ENCODE measurements at places on chromosomes 6 and 20.

GRCh38 chr6:106413016-106413415 lies 52.5 kb downstream of the CRYBG1 start:
- no peak for DNase-seq

GRCh38 chr6:34159844-34160243 lies 14.0 kb upstream of the GRM4 start:
- DNase-seq = no peak

DNA sequence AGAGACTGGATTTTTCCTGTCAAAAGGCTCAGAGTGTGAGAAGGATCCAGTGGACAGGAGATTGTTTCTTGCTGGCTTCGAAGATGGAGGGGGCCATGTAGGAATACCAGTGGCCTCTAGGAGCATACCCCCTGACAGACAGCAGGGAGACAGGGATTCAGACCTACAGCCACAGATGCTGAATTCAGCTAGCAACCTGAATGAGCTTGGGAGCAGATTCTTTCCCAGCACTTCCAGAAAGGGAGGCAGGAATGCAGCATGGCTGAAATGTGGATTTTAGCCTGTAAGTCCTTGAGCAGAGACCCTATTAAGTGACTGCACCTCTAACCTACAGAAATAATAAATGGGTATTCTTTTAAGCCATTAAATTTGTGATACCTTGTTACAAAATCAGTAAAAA lies 44.6 kb downstream of the STXBP5 start:
- DNase-seq = no peak

DNA sequence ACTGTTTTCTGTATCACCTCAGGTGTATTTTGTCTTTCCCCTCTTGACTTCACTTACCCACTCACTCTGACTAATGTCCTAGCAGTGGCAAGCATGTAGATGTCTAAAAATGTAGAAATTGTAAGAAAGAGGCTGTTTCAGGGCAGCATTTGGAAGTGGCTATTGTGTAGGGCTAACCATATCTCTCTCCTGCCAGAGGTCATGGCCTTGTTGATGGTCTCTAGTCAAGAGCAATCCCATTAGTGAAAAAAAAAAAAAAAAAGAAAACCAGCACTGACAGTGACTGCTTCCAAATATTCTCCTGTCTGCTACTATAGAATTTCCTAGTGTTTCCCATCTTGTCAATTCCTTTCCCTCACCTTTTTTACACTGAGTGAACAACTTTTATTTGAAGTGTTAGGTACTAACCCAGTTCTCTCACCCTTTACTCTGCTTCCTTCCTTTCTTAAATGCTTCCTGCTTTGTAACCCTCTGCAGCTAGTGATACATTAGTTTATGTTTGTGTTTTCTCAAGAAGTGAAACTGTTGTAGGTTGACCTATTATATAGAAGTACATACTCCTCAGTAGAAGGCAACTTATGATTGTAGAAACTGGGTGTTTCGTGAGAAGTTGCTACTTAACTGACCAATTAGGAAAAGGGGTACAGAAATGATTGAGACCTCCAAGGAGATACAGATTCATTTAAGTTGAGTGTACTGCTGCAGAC lies 174.1 kb upstream of the PTPRK start:
- DNase-seq = no peak

DNA sequence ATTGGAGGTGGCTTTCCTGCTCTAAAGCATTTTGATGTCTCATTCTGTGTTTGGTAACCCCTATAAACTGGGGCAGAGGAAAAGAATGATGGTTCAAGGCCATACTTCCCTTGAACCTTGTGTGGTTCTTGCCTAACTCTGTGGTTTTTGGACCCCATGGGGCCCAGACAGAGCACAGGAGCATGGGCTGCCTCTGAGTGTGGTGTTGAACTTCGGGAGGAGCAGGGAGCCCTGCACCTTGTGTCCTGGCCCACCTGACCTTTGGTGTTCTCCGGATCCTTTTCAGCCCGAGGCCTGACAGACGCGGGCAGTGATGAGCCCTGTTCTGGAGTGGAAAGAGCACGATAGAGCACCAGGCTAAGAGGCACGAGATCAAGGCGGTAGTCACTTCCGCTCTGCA lies 18.8 kb downstream of the TMEM74B start:
- no peak for DNase-seq

DNA sequence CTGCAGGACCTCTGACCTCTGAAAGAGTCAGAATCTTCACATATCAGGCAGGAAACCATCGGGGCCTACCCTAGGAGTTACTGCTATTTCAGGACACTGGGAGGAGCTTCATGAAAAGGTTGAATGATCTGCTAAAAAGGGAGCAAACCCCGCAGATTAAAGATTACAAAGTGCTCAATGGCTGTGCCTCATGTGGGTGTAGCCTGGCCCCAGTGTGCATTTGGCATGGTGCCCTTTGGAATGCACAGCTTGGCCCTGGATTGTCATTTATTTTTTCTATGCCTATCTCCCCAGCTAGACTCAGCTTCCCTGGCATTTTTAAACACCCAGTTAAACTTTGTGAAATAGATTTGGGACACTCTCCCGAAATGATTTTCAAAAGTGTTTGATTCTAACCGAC lies 368.5 kb upstream of the SPTLC3 start:
- no peak for DNase-seq

- DNase-seq = no peak
Observed at GRCh38 chr20:8012724-8013123, 6.8 kb downstream of the TMX4 start.

DNA sequence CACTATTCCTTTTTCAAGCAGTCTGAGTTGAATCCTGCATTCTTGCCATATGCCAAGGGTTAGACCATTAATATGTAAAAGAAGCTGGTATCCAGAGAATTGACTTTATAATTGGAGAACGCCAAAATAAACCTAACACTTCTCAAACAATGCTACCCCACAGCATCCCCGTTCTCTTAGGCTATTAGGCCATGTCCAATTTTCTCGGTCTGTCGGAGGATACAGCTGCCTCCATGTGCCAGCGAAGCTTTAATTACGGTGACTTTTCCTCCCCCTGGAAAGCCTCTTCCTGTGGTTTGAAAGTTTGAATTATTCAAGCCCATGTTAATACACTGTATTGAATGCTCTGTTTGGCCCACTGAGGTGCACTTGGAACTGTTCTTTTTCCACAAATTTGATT lies 60.5 kb downstream of the HS3ST5 start:
- DNase-seq = no peak

GRCh38 chr6:116064666-116065065 lies 4.0 kb upstream of the FRK start:
- DNase-seq = no peak

DNA sequence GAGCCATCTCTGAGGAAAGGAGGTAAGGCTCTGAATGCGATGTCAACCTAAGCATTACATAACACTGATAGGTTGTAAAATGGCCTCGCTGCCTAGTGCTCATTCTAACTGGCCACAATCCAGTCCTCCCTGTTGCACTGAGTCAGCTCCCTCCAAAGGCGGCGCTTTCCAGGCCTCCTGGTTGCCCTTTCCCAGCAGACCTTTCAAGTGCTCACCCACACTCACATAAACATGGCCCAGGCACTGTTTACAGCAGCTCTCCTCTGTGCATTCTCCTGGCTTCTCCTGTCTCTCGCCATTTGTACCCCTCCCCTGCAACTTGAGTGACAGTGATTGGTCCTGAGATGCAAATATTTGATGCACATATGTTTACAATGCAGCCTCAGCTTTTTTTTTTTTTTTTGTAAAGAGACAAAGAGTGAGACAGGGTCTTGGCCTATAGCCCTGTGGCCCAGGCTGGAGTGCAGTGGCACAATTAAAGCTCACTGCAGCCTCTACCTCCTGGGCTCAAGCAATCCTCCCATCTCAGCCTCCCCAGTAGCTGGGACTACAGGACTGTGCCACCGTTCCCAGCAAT lies 36.8 kb upstream of the PRND start:
- no peak for DNase-seq

DNA sequence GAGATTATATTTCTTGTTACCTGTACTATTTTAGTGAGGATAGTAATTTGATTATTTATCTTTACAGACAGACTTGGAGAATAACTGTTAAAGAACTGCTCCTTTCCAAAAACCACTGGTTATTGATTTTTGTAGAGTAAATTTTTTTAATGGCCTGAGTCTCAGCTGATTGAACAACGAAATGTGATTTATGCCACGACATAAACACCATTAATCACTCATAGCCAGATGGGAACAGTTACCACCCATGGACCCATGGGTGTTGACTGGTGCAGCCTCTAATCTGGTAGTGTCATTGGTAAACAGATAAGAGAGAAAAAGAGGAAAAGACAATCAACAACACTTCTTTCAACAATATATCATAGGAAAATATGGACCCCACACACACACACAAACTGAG lies 101.4 kb upstream of the BEND6 start:
- no peak for DNase-seq

- no peak for DNase-seq
Observed at GRCh38 chr6:168541307-168541706, 100.3 kb downstream of the SMOC2 start.

DNA sequence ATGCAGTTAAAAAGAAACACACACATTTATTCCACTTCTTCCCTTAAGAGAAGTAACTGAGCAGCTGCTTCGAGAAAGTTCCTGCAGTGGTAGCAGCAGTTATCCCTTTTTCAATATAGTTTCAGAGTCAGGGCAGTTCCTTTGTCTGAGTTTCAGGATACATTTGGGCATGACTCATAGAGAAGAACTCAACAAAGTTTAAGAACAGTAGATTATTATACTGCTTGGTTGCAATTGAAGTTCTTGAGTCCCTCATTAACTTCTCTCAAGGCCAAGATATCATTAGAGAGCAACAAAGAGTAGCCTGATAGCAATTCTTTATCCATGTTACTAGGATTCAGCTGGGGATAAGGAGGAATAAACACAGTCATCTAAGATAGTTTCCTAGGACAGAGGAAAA lies 54.4 kb downstream of the TPD52L1 start:
- DNase-seq = no peak

GRCh38 chr6:14894105-14894504 lies 351.8 kb upstream of the JARID2 start:
- DNase-seq = no peak

- DNase-seq = no peak
Observed at GRCh38 chr6:16273256-16273655, 34.9 kb downstream of the GMPR start.

- no peak for DNase-seq
Observed at GRCh38 chr20:50203951-50204937, 13.6 kb downstream of the CEBPB start.

- no peak for DNase-seq
Observed at GRCh38 chr6:32685603-32686002, 19.1 kb upstream of the HLA-DQB1 start.

- no peak for DNase-seq
Observed at GRCh38 chr6:158808941-158809678, 10.1 kb downstream of the EZR start.

DNA sequence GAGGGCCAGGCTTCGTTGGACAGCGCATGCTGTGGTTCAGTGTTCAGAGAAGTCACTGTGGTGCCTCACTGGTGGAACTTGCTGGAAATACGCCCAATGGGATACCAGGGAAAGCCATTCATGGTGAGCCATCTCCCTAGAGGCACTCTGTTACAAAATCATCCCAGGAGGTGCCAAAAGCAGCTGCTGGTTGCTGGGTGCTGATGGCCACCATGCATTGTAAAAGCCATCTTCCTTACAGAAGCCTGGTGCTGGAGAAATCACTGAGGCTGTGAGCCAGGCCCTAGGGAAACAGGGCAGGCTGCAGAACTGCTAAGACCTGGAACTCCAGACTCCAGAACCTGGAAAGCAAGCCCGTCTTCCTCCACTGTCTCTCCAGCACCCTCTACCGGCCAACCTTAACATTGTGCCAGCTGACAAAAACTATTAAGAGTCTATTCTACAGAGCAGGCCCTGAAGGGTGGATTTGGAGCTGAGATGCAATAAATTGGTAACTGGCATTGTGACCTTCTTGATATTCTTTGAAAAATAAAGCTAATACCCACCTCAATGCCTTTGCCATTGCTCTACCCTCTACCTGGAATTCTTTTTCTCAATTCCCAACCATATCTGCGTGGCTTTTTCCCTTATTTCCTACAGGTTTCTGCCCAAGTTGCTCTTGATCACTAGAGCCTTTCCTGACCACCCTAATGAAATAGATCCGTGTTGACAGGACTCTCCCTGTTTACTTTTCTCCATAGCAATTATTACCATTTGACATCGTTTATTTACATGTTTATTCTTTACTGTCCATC lies 18.5 kb downstream of the SNRPB start:
- DNase-seq = no peak

GRCh38 chr20:43787937-43788336 lies 61.1 kb upstream of the GTSF1L start:
- DNase-seq = no peak

- DNase-seq = no peak
Observed at GRCh38 chr6:166683477-166683876, 56.4 kb upstream of the RPS6KA2 start.

DNA sequence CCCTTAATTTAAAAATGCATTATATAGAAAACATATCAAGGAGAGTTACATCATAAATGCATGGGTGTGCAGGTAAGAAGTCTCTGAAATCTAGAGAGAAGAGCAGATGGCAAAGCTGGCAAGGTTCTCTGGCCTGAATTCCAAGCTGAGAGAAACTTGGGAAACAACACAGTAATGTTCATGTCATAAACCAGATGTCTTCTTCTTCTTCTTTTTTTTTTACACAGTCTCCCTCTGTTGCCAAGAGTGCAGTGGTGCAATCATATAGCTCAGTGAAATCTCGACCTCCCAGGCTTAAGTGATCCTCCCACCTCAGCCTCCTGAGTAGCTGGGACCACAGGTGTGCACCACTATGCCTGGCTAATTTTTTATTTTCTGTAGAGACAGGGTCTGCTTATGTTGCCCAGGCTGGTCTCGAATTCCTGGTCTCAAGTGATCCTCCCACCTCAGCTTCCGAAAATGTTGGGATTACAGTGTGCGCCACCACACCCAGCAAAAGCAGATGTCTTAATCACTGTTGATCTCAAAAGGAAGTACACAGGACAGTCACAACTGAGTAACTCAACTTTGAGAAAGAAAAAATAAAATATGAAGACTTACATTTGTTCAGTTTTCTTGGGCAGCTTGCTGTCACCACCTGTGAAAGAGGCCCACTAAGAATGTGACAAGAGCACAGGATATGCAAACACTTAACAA lies 77.3 kb downstream of the DNAAF9 start:
- DNase-seq = no peak

GRCh38 chr6:128131036-128131435 lies 230.2 kb upstream of the THEMIS start:
- no peak for DNase-seq

GRCh38 chr6:6801005-6801335 lies 212.4 kb downstream of the LY86 start:
- no peak for DNase-seq

- no peak for DNase-seq
Observed at GRCh38 chr6:113414511-113414910, 442.6 kb upstream of the MARCKS start.

- DNase-seq = no peak
Observed at GRCh38 chr6:168138436-168138835, 59.4 kb upstream of the FRMD1 start.

Measured in stimulated activated CD8-positive, alpha-beta memory T cell treated with anti-CD3 and anti-CD28 coated beads, Interleukin-2, amount 100 ng/mL, for 1 hour (primary cell).